ENCODE measurements at places on chromosomes 5 and 9.

DNA sequence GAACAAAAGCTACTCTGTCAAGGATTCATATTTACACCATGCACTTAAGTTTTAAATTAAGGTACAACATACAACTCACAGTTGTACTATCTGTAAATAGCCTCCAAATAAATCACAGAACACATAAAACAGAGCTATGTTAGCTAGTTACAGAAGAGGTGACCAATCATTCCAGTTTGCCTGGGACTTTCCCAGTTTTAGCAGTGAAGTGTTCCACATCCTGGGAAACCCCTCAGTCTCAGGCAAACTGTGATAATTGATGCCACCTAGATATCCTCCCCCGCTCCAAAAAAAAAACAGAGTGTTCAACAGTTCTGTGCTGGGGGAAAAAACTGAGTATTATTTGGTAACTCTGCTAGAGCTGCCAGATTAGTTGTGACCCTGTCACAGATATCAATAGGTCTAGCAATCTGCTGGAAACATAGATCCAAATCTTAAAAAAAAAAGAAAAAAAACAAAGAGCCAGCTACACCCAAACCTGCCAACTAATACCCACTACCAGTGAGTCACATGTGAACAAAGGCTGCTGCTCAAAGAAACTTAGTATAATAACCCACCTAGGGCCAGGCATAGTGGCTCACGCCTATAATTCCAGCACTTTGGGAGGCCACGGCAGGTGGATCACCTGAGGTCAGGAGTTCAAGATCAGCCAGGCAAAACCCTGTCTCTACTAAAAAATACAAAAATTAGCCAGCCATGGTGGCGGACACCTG is 5.7 kb downstream of the TBCA start:
- DNase-seq: no peak

DNA sequence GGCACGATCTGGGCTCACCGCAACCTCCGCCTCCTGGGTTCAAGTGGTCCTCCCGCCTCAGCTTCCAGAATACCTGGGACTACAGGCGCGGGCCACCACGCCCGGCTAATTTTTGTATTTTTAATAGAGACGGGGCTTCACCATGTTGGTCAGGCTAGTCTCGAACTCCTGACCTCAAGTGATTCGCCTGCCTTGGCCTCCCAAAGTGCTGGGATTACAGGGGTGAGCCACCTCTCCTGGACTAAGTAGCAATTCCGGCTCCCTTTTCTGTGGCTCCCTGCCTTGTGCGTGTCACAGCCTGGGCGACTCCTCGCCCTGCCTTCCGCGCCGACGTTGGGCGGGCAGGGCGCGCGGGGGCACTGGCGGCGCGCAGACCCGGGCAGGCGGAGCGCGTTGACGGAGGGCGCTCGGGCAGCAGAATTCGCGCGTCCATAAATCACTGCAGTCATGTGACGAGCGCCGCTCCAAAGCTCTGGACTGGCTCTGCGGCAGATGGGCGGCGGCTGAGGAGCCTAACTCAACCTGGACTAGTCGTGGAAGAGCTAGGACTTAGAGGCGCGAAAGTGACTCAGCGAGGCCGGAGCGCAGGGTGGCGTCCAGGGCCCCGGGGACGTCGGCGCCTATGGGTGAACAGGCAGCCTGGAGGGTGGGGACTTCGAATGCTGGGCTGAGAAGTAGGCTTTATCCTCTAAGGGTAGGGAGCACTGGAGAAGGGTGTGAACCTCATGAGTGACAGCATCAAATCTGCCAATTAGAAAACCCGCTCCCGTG is 1.4 kb upstream of the CIZ1 start:
- peak; percentile 91 for DNase-seq

DNA sequence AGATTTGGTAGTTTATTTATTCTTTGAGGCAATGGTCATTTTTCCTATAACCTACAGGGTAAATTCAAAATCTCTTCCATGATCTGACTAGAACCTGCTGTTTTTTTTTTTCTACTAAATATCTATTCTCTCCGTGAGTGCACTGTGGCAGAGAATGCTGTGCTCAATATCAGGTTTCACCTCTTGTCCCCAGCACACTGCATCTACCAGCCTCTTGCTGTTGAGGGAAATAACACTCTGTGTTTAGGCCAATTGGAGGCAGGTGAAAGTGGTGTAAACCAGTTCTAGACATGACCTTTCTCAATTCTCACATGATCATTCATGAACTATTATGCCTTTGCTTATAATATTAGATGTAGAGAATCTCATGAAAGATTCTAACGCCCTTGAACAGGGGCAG is 2365.9 kb downstream of the MAT2B start:
- no peak for DNase-seq

- DNase-seq: no peak
These were observed 42.5 kb upstream of the BASP1 start for GRCh38 chr5:17174965-17175364.

DNA sequence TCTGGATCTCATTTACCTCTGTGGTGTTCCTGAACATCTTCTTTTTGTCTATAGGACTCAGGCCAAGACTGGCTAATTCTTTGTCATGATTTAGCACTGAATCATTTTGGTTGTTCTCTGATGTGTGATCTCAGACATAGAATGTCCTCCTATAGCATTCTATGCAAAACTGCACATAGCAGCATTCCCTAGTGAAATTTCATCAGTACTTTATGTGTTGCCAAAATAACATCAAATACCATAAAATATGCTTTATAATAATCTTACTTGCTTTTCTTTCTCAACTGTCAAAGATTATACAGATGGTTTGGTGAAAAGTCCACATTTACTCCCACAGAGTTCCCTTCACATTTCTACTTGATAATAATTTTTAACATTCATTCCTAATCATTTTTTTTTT is 115.7 kb upstream of the MPDZ start:
- DNase-seq: peak; percentile 79

GRCh38 chr9:94802793-94803192 is 76.3 kb downstream of the AOPEP start:
- DNase-seq: peak; percentile 79

DNA sequence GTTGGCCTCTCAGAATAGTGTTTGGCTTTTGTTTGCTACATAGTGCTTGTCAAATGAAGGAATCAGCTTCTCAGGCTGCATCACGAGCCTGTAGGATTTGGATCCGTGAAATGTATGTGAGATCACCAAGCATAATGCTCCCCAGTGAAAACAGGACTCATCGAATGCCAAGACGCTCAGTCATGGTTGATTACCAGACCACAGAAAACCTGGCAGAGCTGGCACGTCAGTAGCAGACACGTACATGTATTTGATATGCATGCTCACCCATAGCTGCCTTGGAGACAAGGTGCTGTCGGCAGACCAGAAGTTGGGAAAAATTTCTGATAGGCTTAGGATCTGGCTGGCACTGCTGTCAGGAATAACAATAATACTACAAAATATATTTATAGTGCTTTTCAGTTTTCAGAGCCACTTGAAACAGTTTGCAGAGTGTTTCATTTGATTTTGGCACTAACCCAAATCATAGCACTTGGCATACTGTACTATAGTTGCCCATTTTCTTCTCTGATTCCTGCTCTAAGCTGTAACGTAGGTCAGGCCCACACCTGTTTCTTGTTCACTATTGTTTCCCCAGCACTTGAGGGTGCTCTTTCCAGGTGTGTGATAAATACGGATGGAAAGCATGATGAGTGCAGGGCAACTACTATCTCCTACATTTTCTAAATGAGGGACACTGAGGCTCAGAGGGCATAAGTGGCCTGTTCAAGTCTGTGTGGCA is 226.1 kb downstream of the NR3C1 start:
- DNase-seq: peak; percentile 95

- DNase-seq: no peak
These were observed 30.1 kb downstream of the MTMR12 start for GRCh38 chr5:32282633-32283032.

DNA sequence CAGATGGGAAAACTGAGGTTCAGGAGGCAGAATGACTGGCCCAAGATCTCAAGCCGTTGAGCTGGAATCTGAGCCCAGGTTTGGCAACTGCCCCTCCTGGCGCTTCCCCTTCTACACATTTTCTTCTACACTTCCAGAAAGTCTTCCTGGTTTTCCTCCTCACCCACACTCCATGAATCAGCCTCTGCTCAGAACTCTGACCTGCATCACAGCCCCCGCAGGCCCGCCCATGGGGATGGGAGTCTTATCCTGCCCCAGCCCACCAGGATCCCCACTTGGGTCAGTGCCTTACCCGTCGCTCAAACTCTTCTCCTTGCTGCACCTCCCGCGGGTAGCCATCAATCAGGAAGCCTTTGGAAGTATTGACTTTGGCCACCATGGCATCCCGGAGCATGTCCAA is 5.9 kb downstream of the AK1 start:
- DNase-seq: no peak

DNA sequence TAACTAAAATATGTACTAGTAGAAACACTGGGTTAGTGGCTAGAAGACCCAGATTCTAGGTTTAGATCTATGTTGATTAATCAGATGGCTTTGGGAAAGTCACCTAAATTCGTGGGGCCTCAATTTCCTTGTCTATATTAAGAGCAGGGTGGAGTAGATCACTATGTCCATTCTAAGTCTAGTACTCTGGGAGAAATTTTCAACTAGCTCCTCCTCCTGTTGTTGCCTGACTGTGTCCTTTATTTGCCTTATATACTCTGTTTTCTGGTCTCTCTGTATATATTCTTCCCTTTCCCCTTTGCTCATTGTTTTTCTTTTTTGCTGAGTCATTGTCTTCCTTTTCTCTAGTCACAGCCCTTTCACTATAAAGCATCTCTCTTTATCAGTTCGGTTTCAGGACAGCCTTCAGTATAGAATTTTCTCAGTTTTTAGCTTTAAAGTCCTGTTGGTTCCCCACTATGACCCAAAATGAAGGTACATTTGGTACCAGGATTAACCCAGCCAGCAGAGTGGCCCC is 44.5 kb upstream of the CDH6 start:
- DNase-seq: peak; percentile 9

DNA sequence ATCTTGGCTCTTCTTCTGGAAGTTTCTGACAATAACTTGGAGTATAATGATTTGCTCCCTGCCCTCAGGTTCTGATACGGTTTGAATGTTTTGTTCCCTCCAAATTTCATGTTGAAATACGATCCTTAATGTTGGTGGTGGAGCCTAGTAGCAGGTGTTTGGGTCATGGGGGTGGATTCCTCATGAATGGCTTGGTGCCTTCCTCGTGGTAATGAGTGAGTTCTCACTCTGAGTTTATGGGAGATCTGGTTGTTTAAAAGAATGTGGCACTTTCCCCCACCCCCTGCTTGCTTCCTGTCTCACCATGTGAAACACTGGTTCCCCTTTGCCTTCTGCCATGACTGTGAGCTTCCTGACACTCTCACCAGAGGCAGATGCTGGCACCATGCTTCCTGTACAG is 103.0 kb upstream of the OSMR start:
- DNase-seq: no peak

GRCh38 chr5:148808864-148809642 is 17.4 kb upstream of the ADRB2 start:
- no peak for DNase-seq

DNA sequence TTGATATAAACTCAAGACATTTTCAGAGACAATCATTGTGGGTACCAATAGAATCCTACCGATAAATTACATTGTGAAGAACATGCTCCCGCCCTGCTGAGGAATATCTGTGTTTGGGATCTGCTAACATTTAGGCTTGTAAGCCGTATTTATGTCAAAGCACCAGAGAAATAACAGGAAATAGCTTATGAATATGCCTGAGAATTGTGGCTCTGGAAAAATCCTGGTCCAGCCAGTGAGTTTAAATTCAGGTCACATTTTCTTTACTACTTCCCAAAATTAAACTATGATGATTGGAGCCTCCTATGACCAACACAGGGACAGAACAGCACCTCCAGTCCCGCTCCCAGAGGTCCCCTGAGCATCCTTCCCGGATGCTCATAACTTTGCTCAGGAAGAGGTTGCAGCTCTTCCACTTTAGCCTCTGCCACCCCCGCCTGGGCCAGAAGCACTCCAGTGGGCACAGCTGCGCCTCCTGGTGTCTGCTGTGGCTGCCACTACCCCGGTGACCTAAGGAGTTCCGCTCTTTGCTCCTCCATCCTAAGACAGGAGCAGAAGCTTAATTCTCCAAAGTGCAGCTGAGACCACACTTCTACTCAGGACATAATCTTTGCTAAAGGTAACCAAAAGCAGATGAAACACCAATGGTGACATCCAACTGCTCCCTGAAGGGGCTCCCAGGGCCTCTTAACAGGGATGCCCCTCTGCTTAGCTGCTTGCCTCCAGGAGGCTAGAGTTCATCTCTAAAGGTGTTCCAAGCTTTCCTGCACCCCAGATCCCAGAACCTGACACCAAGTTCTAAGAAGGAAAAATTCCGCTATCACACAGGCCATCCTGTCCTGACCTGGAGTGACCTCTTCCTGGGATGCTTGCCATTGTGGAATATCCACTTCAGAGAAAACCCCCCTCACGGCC is 58.8 kb downstream of the SLC1A1 start:
- peak; percentile 19 for DNase-seq

- no peak for DNase-seq
These were observed 39.6 kb downstream of the PDE6A start for GRCh38 chr5:149904977-149905376.

GRCh38 chr5:83510260-83510659 is 38.7 kb downstream of the VCAN start:
- no peak for DNase-seq

DNA sequence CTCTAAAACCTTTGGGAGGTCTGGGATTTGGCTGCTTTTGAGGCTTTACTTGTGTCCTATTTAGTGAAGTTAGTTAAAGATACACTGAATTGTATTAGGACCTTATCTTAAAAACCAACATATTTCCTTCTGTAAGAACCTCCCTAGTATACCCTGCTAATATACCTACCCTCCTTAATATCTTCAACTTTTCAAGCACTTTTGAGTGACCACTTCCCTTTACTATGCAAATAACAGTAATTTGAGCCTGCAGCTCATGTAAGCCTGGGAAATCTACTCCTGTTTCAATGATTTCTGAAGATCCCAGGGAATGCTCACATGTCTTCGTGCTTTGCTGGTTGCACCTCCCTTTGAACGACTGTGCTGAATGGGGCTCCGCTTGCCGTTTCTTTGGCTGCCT is 358.5 kb downstream of the YTHDC2 start:
- DNase-seq: no peak

DNA sequence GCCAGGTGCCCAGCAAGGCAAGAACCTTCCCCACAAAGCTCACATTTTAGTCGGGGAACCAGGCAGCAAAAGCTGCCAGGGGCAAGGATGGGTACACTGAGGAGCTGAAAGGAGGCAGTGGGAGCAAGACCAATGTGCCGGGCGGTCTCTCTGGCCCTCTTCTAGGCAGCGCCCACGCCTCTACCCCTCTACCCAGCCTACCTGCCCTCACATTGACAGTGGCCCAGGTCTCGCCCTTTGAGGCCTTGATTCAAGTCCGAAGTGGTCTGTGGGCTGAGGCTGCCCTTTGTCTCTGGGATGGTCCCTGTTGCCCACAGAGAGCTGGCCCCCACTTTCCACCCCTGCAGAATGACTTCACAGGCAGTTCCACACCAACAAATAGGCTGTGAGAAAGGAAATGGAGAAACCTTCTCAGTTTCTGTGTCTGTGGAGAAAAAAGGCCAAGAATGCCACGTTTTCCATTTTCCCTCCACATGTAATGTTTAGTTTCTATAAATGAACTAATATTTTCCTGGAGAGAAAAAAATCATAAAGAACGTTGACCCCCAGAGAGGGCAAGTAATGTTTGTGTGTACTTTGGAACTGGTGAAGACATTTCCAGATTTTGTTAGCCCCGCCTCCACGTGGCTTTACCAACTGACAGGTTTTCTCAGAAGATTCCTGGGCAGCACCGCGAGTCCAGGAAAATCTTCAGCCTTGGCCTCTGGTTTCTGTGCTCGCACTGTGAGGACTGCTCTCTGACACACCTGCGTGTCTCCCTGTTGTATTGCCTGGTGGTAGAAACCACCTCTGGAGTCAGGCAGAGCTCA is 57.4 kb upstream of the ANGPTL2 start:
- DNase-seq: no peak
